ENCODE measurements at places on chromosomes 2 and 18.

DNA sequence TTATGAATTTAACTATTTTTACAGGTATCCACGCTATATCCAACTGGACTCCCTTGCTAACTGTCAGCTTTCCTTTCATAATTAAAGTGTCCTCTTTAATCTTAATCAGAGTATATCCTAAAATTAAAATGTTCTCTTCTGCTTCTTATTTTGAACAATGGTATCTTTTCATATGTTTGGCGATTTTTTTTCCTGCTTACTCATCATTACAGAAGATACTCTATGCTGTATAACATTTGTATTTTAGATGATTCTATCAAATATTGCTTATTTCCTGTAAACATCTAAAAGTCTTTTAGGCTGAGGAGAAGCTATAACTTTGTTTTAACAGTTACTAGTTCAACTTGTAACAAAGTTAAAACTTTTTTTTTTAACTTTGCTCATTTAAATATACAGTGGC is 17.4 kb downstream of the SCN2A start:
- no peak for DNase-seq

DNA sequence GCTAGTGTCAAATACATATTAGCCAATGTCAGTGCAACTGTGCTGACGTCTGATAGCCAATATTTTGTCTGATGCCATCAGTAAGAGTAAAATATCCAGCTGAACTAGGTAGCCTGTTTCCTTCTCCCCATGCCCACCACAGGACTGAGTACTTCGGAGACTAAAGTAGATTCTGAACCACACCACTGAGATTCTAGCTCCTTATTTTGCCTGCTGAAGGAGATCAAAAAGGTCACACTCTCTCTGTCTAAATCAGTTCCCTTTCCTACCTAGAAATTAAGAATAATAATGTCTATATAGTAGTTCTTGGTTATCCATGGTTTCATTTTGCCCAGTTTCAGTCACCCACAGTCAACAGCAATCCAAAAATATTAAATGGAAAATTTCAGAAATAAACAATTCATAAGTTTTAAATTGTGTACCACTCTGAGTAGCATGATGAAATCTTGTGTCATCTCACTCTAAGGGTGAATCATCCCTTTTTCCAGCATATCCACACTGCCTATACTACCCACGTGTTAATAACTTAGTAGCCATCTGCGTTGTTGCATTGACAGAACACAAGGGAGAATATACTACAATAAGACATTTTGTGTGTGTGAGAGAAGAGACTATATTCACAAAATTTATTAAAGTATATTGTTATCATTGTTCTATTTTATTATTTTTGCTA is 1043.3 kb upstream of the PIK3C3 start:
- no peak for DNase-seq

DNA sequence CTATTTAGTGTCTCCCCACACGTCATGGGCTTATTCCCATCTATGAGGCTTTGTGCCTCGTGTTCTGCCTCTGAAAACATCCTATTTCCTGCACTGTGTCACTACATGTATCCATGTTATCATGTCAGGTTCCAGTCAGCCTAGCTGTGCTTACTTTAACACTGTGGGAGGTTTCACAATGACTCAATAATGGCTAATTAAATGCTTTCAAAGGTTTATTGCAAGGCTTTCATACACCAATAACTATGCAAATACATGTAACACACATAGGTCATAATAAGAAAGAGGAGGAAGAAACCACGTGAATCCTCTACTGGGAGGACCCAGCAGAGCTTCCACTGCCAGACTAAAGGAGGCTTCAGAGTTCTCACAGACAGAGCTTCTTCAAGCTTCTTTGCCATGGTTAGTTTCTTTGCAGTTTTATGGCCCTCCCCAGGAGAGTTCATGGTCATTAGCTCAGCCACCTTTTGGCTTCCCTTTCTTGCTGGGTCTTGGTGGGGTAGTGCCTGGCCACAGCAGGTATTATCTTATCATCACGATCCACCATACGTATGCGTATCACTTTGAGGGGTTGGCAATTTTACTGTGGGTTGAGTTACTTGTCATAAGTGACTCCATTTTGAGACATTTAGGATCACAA is 5.1 kb upstream of the COLEC12 start:
- DNase-seq = no peak

DNA sequence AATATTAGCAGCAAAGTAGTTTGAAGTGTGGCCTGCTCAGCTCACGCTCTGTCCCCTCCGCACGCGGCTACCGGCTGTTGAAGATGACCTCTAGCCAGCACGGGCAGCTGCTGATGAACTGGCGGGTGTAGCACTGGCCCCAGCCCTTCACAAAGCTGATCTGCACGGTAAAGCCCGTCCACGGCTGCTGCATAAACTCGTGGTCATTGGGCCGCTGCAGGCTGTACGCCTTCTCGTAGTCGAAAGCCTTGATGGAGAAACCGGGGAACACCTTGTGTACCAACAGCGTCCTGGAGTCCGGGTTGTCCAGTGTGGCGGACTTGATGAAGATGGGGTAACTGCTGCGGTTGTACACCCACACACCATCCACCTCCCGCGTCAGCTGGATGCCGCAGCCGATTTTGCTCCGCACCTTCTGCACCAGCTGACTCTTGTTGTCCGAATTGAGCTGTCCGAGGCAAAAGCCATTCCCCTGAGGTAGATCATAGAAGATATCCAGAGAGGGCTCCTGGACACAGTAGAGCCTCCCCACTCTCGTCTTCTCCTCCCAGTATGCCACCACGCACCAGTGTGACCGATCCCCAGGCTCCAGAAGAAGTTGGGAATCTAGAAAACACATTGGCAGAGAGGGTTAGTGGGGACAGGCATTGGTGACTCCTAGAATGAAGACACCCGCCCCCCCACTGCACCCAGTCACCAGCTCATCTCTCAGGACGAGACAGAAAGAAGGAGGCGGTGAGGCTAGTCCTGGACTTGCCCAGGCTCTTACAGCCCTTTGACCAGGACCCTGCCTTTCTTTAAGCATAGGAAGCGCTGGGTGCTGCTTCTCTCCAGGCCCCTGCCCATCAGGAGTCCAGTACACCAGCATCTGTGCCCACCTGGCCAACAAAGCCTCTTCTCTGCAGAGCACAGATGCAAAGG is 29.2 kb downstream of the SMAD7 start:
- DNase-seq = no peak

DNA sequence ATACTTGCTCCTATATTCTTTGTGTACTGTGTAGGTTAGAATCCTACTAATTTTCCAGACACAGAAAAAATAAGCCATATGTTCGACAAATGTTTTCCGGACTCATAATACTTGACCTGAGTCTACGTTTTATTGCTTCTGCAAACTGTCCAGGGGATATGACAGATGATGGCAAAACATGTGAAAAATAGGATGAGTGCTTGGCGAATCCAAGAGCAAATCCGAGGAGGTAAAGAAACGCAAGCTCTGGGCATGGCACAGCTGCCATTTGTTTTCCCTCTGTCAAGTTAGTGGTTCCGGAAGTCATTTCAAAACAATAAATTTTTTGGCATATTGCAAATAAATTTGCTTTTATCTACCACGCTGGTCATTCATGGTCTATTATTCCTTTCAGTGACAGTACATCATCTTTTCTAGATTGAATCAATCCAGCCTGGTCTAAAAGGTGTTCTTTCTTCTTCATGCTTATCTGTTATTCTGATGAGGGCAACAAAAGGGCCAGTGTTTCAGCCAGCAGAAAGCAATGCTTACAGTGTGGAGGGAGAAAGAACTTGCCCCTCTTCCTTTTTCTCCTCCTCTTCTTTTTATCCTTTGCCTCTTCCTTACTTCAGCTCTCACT is 476.1 kb upstream of the SOX11 start:
- DNase-seq = no peak

GRCh38 chr2:71691747-71692441 is 238.5 kb downstream of the DYSF start:
- DNase-seq = peak; percentile 48

Data from RWPE2 (cell line).